ENCODE measurements at places on chromosomes 2 and 18. TPM values are rescaled to one million over a fixed set of nuclear protein-coding genes. Genes with fewer than 3 reads are reported as not detected.

Gene MC4R
- 0.16 TPM for total RNA-seq

Gene SPAST
- 50.2 TPM for total RNA-seq

Gene TMEM169
- total RNA-seq, result 0.85 TPM

Gene RBM44
- 2.4 TPM for total RNA-seq

Gene RAB17
- 1.7 TPM for total RNA-seq

Gene MLPH
- 11.7 TPM for total RNA-seq

Gene EVA1A
- total RNA-seq, result 7.1 TPM

Gene IL37
- not detected for total RNA-seq

Gene TMEM200C
- total RNA-seq, result 2.2 TPM

Gene ZNF804A
- 4.3 TPM for total RNA-seq

Gene GALNT5
- total RNA-seq, result 23.4 TPM

Gene METTL21A
- 27.3 TPM for total RNA-seq

Gene CCDC141
- total RNA-seq, result 18.0 TPM

Gene GAREM2
- 2.0 TPM for total RNA-seq

Gene HOXD8
- total RNA-seq, result 12.3 TPM

Gene ANKRD53
- 1.8 TPM for total RNA-seq

Gene TEX44
- not detected for total RNA-seq

Gene LHCGR
- total RNA-seq, result 5.6 TPM

Gene UGT1A4
- total RNA-seq, result 1.1 TPM

Gene TSGA10
- 12.2 TPM for total RNA-seq

Gene ZBTB7C
- total RNA-seq, result 8.6 TPM

Gene CKAP2L
- total RNA-seq, result 13.5 TPM

Gene SERPINB13
- 1.7 TPM for total RNA-seq

Gene SCLY
- total RNA-seq, result 15.1 TPM

Gene MARCHF4
- 0.05 TPM for total RNA-seq

Gene OTOS
- total RNA-seq, result not detected

Gene DYSF
- 19.0 TPM for total RNA-seq

Gene ASB18
- total RNA-seq, result not detected

Gene DTNA
- 31.7 TPM for total RNA-seq

Gene FBXO15
- 1.1 TPM for total RNA-seq

Gene IRS1
- 28.5 TPM for total RNA-seq

Gene UCN
- total RNA-seq, result 1.1 TPM

Gene CDK15
- 3.7 TPM for total RNA-seq

Gene STPG4
- total RNA-seq, result not detected

Gene SH2D6
- total RNA-seq, result not detected

Gene CHRNA1
- 6.3 TPM for total RNA-seq

Gene ACADL
- total RNA-seq, result 4.9 TPM

Gene CPLX4
- total RNA-seq, result not detected

Gene SH3YL1
- total RNA-seq, result 155 TPM

Gene DGUOK
- total RNA-seq, result 34.2 TPM

Gene SALL3
- 2.2 TPM for total RNA-seq

Gene SAG
- not detected for total RNA-seq

Gene UGT1A3
- 1.2 TPM for total RNA-seq

Gene CCDC85A
- total RNA-seq, result 7.1 TPM

Gene BCL2
- total RNA-seq, result 53.9 TPM

Gene KRTCAP3
- 2.5 TPM for total RNA-seq

Gene KCNG2
- total RNA-seq, result 0.21 TPM

Gene DCDC2C
- total RNA-seq, result 0.48 TPM

Measured in urinary bladder (tissue), 4 donors.